Activated T-helper 17 cell treated with anti-CD3 and anti-CD28 coated beads, Interleukin-2, amount 50 U/mL, for 72 hours (primary cell): ENCODE measurements at places on chromosomes 5 and 9. TPM values are rescaled to one million over a fixed set of nuclear protein-coding genes. Genes with fewer than 3 reads are reported as not detected.
A peak's percentile ranks its signal among the peaks of the same experiment; 100 is the strongest.

GRCh38 chr9:110101531-110102161 lies 106.3 kb downstream of the C9orf152 start:
- no peak for ATAC-seq

GRCh38 chr5:8314965-8315364 lies 446.0 kb downstream of the MTRR start:
- no peak for ATAC-seq

GRCh38 chr9:83708515-83709158 lies 879 bp upstream of the UBQLN1 start:
- ATAC-seq = peak; percentile 47

- no peak for ATAC-seq
These were observed 90.3 kb downstream of the DIRAS2 start for GRCh38 chr9:90552317-90552716.

DNA sequence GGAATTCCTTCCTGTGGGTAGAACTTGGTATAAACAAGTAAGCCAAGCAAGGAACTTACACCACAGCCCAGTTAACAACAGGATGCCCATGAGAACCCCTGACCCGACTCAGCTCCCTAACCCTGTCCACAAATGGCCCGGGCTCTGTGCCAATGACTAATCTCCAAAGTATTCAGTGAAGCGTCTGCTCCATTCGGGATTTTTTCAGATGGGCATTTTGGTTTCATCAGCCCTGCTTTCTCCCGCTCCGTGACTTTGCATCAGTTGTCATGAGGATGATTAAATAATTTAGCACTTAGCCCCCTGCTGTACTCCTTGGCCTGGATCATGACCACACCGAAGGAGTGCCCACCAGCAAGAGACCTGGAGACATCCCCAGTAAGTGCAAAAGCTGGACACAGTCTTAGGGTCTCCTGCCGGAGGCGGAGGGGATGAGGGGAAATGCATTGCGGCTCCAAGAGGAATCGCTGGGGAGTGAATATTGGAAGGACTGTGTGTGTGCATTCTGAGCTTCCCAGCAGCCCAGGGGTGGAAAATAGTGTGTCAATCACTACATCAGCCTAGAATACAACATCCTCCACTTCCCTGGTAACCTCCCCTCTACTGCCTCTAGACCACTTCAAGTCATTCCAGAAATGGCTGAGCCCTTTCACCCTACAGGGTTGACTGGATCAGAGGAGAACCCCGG lies 41.4 kb upstream of the DNAH5 start:
- no peak for ATAC-seq

GRCh38 chr9:95142728-95143127 lies 174.8 kb downstream of the FANCC start:
- ATAC-seq = no peak

DNA sequence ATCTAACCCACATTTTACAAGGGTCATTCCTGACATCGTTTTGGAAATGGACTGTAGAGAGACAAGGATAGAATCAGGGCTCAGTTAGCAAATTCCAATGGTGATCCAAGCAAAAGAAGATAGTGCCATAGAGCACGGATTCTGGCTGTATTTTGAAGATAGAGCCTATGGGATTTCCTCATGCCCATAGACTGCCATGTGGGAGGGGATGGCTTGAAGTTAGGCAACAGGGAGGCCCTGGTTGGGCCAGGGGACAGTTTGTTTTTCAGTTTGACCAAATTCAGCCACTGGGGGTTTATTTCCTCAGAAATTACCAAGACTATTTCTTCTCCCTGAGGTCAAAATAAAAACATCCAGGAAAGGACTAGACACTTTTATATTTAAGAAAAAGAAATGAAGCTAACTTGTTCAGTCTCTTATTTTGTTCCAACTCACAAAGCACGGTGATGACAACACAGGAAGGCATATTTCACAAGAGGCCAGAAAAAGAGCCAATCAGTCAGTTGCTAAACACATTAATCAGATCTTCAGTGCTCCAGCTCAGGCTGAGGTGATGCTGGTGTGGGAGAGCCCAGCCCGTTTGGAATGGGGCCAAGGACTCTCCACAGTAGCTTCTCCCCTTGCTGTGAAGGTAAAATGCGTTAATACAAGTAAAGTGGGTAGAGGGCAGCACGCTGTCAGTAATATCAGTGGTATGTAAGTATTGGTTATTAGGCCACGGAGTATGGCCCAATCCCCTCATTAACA lies 4.4 kb upstream of the DCTN4 start:
- no peak for ATAC-seq

DNA sequence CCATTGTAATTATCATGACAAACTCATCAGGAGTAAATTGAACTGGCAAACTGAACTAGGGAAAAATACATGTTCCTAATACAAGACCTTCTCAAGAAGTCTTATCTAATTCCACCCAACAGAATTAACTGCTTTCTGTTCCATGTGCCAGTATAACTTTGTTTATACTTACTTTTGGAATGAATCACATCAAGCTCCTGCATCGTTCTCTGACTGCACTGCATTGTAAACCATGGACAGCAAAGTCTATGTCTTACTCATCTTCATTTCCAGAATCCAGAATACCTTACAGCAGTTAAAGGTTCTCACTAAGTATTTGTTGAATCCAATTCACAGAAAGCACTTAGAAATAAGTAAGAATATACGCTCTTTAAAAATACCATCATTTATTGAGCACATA lies 102.8 kb downstream of the PLK2 start:
- no peak for ATAC-seq

DNA sequence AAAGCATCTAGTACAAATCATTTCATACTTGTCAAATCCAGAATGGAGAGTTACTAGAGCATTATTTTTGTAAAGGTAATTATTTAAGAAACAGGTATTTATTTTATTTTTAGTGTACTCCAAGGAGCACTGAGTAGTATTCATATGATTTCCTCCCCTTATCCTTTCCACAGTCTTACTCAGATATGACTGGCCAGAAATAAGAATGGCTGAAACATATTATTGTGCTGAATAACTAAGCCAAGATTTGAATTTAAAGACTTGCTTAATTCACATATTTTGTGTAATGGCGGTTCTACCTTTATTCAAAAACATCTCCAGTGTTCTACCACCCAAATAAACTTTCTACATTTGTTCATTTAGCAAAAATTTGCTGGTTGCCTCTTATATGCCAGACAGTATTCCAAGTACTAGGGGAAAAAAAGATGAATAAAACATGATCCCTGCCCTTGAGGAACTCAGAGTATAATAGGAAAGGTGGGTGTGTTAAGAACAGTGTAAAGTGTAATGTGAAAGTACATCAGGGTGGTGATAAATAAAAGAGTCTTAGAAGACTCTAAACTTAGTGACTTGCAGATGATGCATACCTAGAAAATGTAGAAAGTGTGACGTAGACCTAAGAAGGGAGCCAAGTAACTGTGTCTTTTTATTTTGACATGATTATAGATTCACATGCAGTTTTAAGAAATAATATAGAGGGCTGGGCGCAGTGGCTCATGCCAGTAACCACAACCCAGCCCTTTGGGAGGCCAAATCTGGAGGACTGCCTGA lies 110.4 kb upstream of the GRHPR start:
- ATAC-seq = no peak

GRCh38 chr9:130446101-130446861 lies 1.5 kb downstream of the ASS1 start:
- no peak for ATAC-seq

The INSL4 gene
- not detected for total RNA-seq

The MZB1 gene
- total RNA-seq = 39.9 TPM

The FOXD4L6 gene
- not detected for total RNA-seq
